ENCODE measurements at places on chromosomes 5 and 9.

DNA sequence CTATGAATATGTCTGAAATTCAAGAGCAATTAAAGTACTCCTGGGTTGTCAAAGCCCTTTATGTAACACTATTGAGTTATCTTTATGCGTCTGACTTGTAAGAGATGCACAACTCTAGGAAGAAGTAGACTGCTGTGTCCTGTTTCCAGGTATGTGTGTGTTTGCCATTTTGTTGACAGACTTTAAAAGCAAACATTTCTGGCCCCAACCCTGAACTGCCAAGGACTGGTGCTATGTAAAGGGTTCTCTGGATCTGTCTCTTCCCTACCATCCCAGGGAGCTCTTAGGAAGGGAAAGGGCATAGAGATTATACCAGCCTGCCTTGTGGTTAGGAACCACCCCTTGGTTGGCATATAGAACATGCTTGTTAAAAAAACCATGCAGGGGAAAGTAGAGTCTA lies 12.1 kb downstream of the SLC22A5 start:
- DNase-seq = no peak

DNA sequence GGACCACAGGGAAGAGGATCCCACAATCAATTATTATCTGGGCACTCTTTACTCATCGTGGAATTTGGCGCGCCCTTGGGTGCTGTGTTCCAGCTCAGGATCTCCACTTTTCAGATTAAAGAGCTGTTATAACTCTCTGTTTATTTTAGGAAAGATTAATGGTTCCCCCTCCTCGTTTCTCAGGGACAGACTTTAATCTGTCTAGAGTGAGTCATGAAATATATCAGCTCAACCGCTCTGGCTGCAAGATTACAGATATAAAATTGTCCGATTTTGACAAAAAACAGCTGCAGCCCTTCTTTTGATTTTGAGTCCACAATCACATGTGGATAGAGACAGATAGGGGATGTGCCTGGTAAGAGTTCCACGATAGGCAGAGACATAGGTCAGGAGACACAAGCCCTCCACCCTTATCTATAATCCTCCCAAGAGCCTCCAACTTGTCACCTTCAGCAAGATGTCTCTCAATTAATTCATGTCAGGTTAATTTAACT lies 77.6 kb upstream of the ANKRD55 start:
- no peak for DNase-seq

- no peak for DNase-seq
Observed at GRCh38 chr5:54438620-54439389, 16.7 kb upstream of the HSPB3 start.

GRCh38 chr9:134629586-134630392 lies 11.8 kb upstream of the COL5A1 start:
- no peak for DNase-seq

DNA sequence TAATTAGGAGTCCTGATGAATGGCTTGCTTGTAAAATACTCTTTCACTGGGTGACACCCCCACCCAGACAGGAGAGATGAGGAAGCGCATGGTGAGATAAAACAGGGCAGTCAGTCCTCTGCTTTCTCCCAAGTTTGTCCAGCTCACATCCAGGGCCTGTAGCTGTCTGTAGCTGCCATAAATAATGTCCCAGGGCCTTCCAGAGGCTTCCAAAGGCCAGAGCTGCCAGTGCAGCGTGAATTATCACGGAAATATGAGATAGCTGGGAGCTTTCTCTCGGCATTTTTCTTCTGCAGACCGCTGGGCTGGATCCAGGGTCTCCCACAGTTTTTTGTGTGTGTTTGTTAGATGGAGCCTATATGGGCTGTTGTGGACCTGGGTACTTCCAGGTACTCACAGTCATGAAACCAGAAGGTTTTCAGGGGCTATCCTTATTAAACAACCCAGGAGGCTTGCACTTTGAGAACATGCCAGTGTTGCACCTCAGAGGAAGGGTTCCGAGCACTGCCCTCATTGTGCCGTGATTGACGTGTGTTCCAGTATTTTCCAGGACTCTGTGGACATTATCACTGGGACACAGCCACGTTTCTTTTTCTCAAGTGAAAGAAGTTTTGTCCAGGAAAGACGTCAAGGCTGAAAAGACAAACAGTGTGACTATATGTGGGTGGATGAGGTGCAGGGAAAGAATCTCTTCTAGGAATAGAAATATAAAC lies 117.5 kb downstream of the FGF1 start:
- DNase-seq = no peak

GRCh38 chr5:57499262-57500050 lies 16.8 kb upstream of the ACTBL2 start:
- DNase-seq = peak; percentile 15

DNA sequence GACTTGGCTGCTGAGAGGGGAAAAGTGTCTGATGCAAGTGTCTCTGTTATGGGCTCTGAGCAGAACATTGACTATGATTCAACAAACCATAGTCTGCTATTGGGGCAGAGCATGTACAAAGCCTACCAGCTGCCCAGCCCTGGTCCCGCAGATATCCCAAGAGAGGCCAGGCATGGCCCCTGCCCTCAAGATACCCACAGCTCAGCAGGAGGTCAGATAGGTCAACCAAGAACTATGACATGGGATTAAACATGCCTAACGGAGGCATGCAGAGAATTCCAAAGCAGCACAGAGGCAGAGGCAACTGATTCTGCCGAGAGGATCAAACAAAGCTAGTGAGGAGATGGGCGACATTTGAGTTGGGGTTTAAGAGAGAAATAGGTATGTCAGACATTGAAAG lies 39.9 kb upstream of the CPLX2 start:
- no peak for DNase-seq

- DNase-seq = no peak
Observed at GRCh38 chr9:14849851-14850250, 60.4 kb downstream of the FREM1 start.

DNA sequence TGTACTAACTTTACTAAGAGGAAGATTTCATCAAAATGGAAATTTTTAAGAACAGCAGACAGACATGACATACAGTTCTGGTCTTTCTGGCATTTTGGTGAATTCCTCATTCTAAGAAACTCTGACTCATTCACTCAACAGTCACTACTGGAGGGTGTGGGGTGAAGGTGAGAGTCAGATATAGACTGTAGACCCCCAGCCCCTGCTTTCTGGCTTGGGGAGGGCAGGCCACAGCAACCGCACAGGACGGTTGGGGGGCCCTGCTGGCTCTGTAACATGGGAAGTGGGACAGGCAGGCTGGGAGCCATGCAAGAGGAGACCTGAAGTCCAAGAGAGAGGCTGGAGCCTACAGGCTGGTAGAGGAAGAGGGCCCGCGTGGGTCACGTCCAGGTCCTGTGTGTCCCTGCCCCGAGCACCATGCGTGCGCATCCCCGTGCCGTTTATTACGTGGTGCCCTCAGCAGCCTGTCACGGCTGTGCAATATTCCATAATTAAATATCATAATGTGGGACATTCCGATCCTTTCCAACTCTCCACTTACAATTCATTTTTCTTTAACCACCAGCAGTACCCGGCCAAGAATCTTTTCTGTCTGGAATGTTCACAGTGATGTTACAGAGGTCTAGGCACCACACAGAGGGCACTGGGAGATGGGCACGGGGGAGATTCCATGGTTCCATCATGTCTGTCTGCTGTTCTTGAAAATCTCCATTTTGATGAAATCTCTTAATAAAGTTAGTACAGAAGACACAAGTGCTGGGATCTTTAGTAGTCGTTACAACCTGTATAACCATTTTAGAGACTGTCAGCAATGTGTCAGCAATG lies 75.5 kb downstream of the SEMA4D start:
- peak; percentile 80 for DNase-seq

GRCh38 chr9:126915281-126915816 lies 767 bp downstream of the RALGPS1 start:
- DNase-seq = peak; percentile 18

GRCh38 chr5:141713616-141714309 lies 31.7 kb upstream of the ARAP3 start:
- no peak for DNase-seq

All from CD4-positive, alpha-beta T cell treated with Interleukin-4 for 4 hours (primary cell).